ENCODE measurements at places on chromosomes 7 and 10.

DNA sequence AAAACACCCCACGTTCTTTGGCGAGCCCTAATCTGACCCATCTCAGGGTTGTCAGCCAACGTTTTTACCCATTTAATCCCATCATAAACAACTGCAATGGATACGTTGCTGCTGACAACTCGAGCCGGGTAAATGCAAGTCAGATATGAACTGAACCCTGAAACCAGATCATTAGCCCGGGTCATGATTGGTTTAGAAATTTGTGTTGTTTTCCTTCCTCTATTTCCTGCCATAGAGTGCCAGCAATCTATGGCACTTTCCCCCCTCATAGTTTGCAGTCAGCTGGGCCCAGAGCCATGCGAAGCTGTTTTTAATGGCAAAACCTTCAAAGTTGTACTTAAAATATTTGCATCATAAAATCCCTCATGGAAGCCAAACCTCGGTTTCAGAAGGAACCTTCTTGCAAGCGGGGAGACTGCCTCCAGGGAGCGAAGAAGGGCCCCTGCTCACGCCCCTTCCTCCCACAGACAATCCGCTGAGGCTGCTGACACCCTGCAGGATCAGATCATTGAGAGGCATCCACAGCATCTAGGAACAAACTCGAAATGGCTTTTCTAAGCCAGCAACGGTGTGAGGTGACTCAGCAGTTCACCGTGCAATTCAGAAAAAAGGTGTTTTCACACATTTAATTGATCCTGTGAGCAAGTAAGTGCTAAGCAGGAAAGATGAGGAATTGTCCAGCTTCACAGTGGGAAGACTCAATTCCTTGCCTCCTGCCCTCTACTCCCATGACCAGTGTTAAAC lies 710.1 kb downstream of the PARD3 start:
- DNase-seq, result no peak

DNA sequence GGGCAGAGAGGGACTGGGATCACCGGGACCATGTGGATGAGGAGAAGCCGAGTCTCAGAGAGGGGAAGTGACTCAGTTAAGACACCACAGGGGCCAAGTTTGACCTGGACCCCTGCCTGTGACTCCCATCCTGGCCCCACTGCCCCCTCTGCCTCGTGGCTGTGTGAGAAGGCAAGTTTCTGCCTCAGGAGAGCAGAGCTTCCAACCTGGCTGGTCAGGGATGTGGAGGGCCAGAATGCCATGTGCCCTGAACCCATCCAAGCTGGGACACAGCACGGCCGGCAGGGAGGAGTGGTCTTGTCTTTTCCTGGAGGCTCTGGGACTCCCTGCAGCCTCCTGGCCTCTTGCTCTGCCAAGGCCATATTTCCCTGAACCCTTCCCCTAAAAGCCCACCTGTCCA lies 19.5 kb downstream of the WDFY4 start:
- no peak for DNase-seq

DNA sequence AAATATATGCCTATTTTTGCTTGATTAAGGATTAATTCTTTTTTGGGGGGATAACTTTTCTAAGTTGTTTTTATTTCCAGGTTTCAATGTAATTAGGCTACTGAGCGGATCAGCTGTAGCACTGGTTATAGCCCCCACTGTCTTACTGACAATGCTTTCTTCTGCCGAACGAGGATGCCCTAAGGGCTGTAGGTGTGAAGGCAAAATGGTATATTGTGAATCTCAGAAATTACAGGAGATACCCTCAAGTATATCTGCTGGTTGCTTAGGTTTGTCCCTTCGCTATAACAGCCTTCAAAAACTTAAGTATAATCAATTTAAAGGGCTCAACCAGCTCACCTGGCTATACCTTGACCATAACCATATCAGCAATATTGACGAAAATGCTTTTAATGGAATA lies 1.0 kb downstream of the LRRTM3 start:
- DNase-seq, result no peak

DNA sequence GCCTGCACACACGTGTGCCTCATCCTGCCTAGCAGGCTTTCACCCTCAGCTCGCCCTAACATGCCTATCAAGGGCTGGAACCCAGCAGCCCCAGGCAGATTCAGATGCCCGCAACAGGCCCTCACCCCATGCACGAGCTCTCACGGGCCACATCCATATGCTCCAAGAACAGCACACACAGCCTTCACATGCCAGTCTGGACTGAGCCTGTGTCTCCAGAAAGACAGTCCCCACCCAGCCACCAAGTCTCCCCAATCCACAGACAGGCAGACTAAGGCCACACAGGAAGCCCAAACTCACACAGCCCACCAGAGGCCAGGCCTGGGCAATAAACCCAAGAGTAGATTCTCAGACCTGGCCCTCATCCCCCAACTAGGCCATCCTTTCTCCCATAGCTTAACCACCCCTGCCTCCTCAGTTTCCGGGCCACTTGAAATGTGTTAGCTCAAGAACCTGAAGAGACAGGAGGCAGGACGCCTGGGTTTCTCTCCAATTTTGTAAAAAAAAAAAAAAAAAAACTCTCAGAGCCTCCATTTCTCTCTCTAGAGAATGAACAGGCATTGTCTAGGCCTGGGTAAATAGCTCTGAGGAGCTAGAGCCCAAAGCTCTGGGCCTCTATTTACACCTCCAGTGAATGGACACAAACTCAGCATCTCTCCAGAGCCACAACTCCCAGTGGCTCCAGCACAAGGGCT lies 6.8 kb downstream of the LDB1 start:
- no peak for DNase-seq

GRCh38 chr10:123148414-123149161 lies 652 bp downstream of the HMX2 start:
- DNase-seq, result no peak

- peak; percentile 76 for DNase-seq
These were observed 292.5 kb upstream of the FZD8 start for GRCh38 chr10:35934642-35934995.

DNA sequence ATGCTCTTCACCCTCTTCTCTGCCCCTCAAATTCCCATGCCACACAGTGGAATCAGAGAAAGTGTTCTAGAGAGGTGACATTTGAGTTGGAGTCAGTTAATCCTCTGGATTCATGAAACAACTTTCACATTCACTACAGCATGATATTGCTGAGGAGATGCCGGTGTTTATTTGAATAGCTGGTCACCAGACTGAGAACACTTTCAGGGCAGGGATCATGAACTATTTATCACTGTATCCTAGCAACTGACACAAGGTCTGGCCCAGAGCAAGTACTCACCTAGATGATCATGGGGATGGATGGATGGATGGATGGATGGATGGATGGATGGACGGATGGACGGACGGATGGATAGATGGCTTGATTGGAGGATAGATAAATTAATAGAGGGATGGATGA lies 116.7 kb upstream of the ZMIZ1 start:
- DNase-seq, result no peak

DNA sequence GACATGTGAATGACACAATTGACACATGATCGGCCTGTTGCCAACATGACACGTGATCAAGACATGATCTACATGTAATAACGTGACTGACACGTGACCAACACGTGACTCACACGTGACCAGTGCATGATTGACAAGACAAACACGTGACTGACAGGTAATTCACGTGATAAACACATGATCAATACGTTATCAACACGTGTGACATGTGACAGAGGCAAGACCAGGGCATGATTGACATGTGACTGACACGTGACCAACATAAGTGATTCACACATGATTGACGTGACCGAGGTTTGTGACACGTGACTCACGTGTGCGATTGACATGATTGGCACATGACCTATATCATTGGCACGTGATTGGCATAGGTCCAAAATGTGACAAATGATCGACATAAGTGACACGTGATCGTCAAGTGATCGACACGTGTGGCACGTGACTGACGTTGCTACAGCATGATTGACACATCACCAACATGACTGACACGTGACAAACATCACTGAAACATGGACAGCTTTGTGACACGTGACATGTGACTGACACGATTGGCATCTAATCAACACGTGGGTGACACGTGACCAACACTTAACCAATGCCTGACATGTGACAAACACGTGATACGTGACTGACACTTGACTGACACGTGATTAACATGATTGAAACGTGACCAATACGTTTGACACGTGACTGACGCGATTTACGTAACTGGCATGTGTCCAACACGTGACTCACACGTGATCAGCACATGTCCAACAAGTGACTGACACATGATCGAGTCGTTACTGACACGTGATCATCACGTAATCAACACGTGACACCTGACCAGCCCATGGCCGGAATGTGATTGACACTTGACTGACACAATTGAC lies 23.0 kb downstream of the CRPPA start:
- DNase-seq, result no peak

GRCh38 chr10:118116715-118117449 lies 70.1 kb upstream of the RAB11FIP2 start:
- no peak for DNase-seq

GRCh38 chr7:117505238-117505637 lies 25.4 kb downstream of the CFTR start:
- DNase-seq, result no peak

GRCh38 chr7:147804032-147804431 lies 786.5 kb upstream of the C7orf33 start:
- DNase-seq, result peak; percentile 81

DNA sequence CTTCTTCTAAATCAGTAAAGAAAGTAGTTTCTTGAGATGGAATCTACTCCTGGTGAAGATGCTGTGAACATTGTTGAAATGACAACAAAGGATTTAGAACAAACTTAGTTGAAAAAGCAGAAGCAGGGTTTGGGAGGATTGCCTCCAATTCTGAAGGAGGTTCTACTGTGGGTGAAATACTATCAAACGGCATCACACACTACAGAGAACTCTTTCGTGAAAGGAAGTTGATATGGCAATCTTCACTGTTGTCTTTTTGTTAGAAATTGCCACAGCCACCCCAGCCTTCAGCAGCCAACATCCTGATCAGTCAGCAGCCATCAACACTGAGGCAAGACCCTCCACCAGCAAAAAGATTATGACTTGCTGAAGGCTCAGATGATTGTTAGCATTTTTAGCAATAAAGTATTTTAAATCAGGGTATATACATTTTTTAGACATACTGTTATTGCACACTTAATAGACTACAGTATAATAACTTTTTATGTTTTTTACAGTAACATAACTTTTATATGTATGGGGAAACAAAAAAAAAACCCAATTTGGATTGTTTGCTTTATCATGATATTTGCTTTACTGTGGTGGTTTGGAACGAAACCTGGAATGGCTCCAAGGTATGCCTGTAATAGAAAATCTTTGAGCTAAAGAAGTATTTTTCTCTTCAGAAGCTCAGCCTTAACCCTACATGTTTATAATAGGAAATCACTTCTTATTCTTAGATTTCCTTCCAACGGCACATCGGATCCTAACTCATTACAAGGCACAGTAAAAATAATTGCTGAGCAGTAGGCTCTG lies 257.3 kb downstream of the LRMDA start:
- DNase-seq, result no peak

DNA sequence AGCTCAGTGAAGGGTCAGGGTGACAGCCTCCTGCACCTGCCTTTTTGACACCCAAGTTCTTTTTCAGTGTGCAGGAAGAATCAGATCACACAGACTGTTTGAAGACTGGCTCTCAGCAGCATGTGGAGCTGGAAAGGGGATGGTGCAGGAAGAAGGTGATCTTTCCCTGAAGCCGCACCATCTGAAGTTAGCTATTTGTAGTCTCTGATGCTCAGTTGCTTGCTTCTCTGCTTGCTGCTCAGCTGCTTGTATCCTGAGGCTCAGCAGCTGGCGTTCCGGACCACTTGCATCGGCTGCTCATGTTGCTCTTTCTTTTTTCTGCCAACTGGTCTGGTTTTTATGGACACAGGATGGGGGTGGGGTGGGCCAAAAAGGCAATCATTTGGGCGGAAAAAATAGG lies 15.8 kb upstream of the DNMBP start:
- DNase-seq, result peak; percentile 39

DNA sequence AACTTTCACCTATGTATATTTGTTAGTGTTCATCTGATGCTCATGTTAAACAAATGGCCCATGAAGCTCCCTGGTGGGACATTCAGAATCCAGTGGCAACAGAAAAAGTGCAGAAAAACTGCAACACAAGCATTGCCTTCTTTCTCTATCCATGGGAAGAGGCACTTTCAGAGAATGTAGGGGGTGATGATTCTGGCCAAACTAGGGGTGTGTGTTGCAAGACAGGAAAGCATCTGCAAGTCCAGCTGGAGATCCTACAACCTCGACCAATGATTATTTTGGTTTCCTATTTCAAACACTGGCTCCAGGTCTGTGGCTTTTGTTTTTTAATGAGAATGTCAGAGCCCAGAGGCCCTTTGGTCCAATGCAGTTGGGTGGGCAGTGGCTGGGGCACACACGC lies 198.7 kb downstream of the CXCL12 start:
- no peak for DNase-seq

DNA sequence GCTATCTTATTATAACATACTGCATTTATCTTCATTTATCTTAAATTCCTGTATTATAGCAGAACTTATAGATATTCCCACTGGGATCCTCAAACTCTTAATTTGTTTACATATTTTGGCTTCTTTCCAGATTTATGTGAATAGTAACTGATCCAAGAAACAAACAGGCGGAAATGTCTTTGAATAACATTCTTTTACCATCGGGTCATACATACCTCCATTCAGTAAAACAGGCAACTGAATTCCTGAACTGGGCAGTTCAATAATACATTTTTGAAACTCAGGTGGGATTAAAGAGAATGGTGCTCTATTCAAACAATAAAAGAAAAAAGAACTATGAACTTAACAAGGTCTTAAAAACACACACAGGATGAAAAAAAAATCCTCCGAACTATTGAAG lies 337.4 kb downstream of the CRPPA start:
- no peak for DNase-seq

All from NCI-H2171 (cell line).